ENCODE measurements at places on chromosomes 2 and 18.

DNA sequence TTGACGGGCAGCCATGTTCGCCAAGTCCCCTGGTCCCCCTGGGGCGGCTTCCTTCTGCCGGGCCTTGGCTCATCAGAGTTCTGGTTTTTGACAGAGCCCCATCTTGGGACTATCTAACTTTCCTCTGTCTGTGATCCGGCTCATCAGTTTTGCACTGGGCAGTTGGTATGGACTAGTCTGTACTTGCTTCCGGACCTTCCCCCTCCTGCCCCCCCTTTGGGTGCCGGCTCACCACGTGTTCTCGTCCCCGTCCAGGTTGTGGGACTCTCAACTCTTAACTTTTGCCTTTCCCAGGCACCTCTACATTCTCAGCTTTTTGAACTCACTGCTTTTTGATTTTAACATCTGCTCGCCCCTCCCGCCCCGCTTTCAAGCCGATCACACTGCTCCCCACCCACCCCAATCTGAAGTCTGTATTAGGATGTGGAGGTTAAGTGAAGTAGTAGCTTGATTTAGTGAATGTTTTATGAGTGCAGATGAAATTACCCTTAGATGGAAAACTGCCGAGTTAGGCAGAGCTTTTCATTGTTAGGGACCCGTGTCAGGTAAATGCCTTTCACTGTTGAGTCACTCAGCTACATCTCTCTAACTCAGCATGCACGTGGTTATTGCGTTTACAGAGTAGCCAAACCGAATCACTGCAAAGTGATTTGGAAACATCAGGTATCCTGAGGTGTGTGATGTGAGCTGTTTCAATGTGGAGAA is 874 bp downstream of the WDR43 start:
- no peak for DNase-seq

DNA sequence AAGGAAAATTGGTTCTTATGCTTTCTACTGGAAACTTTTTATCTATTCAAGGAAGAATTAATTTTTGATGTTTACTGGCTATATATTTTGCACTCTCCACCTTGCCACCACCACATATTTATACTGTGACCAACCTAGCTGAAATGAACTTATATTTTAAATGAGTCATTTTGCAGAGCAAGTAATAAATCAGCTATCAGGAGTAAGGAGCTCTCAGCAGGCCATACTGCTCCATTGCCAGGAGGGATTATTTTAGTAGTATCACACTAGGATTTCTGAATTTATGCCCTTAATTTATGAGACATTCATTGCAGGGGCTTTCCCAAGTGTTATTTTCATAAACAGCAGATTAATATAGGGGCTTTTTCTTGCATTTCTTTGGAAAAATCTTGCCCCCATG is 125.8 kb upstream of the CYP1B1 start:
- DNase-seq, result no peak

GRCh38 chr2:92072461-92073035 is 2798.7 kb upstream of the TEKT4 start:
- no peak for DNase-seq

DNA sequence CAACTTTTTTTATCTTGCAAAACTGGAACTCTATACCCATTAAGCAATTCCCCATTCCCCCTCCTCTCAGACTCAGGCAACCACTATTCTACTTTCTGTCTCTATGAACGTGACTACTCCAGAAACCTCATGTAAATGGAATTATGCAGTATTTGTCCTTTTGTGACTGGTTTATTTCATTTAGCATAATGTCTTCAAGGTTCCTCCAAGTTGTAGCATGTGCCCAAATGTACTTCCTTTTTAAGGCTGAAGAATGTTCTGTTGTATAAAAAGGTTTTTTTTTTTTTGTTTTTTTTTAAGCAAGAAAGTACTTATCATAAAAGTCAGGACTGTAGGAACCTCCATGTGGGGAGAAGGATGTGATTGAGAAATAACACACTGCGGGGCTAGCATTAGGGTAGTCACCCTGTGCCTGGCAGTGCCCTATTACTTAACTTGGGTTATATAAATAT is 262.9 kb upstream of the FBXO11 start:
- DNase-seq, result no peak

DNA sequence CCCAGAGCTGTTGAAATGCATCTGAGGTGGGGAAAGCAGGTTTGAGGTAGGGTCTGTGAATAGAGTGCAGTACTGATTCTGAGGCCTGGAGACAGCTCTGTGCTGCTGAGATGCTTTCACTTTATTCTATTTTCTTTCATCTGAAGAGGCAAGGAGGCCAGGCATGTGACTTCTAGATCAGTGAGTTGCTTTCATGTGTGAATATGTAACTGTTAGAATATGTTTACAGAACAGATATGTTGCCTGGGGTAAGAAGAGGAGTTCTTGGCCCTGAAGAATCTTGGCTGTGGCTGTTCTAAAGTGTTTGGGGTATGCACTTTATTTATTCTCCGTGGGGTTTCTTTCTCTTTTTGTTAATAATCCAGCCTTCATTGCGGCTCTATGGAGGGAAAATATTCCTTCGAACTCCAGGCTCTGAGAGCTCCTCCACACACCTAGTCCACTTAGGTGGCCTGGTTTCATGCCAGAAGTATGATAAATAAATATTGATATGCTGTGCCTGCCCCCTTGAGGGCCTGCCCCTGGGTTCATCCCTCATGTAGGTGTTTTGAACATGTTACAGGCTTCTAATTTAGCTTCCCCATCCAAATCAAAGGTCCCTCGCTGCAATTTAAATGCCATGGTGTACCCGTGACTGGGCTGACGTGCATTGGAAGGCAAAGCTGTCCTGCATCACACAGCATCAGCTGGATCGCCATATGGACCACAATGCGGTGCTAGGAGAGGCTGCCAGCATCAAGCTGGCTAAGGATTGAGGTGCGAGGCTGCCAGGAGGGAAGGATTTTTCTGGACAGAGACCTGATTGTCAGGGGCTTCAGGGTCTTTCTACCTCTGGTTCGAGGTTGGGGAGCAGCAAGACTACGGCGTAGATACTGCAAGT is 102.9 kb downstream of the PRKCE start:
- DNase-seq, result no peak

Data from GM04503 (cell line).